ENCODE measurements at places on chromosomes 12 and 14.
A peak's percentile ranks its signal among the peaks of the same experiment; 100 is the strongest.

- H3K4me3 ChIP-seq, result no peak overlapping the region
- no peaks in the 10 kb centered on the region for H3K27me3 ChIP-seq
- 0 out of 2 replicates have a peak, but pooled peaks cover 2% of the 10 kb centered on the region for H3K4me1 ChIP-seq
- DNase-seq, result no peak
- H3K27ac ChIP-seq, result 0 out of 2 replicates have a peak overlapping the region, but pooled peaks have one; percentile 41
Measured at GRCh38 chr14:99330316-99331240, 58.6 kb upstream of the BCL11B start.

DNA sequence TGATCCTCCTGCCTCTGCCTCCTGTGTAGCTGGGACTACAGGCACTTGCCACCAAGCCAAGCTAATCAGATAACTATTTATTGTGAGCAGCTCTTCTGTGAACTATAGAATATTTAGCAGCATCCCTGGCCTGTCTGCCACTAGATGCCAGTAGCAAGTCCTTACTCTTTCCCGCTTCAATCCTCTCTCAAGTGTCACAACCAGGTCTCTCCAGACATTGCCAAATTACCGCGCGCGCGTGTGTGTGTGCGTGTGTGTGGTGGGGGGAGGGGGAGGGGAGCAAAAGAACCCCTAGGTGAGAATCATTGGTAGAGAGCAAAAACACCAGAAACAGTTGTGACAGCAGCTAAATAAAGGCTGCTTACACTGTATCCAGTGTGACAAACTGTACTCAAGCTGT lies 49.9 kb downstream of the PPP2R5E start:
- no peak overlapping the region for H3K4me3 ChIP-seq
- H3K4me1 ChIP-seq, result peaks cover 32% of the 10 kb centered on the region
- H3K36me3 ChIP-seq, result no peaks in the 10 kb centered on the region
- 0 out of 2 replicates have a peak overlapping the region, but pooled peaks have one; percentile 44 for H3K27ac ChIP-seq
- no peak for DNase-seq

DNA sequence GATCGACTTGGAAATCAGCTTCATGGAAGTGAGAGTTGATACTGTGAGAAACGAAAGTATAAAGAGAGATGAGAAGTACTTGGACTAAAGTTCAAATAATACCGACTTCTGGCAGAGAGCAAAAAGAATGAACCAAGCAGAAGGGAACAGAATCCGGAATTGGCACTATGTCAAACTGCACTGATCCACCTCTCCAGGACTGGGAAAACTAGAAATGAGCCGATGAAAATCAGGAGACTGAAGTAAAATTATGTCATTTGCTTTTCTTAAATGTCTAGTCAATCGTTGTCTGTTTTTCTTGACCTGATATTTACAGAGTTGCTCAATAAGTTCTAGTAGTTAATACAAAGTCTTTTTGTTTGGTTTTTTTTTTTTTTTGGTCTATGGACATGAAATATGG lies 163.0 kb upstream of the FOXG1 start:
- no peaks in the 10 kb centered on the region for H3K27me3 ChIP-seq
- H3K27ac ChIP-seq, result no peak overlapping the region
- DNase-seq, result no peak
- H3K36me3 ChIP-seq, result no peaks in the 10 kb centered on the region
- no peak overlapping the region for H3K4me3 ChIP-seq

- 0 out of 2 replicates have a peak, but pooled peaks cover 2% of the 10 kb centered on the region for H3K4me1 ChIP-seq
- H3K4me3 ChIP-seq, result no peak overlapping the region
- H3K27me3 ChIP-seq, result no peaks in the 10 kb centered on the region
- no peaks in the 10 kb centered on the region for H3K36me3 ChIP-seq
- H3K27ac ChIP-seq, result no peak overlapping the region
- no peak for DNase-seq
Measured at GRCh38 chr12:123062681-123063486, 82.4 kb downstream of the ARL6IP4 start.

- DNase-seq, result no peak
- no peak overlapping the region for H3K4me3 ChIP-seq
- H3K4me1 ChIP-seq, result peaks cover 44% of the 10 kb centered on the region
- H3K27me3 ChIP-seq, result no peaks in the 10 kb centered on the region
Measured at GRCh38 chr14:61472801-61473376, 151.5 kb downstream of the PRKCH start.

- no peaks in the 10 kb centered on the region for H3K27me3 ChIP-seq
- H3K36me3 ChIP-seq, result no peaks in the 10 kb centered on the region
- no peaks in the 10 kb centered on the region for H3K4me1 ChIP-seq
Measured at GRCh38 chr12:273382-273781, 10.7 kb upstream of the SLC6A13 start.

DNA sequence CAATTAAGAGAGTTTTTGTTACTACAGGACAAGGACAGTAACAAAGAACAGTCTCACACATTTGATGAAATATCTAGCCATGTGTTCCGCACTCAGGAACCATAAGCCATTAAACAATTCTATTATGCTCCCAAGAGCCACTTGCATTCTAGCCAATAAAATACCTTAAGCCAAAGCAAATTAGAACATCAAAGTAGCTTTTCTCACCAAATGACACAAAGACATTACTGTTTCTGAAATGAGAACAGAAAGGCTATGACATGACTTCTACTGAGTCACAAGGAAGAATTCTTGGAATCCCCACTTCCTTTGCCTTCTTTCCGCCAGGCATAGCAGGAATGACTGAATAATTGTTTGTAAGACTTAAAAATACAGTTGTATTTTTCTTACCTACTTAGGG lies 445.8 kb downstream of the ATP23 start:
- H3K4me1 ChIP-seq, result peaks cover 9% of the 10 kb centered on the region
- H3K36me3 ChIP-seq, result no peaks in the 10 kb centered on the region
- no peak overlapping the region for H3K4me3 ChIP-seq
- no peak for DNase-seq

DNA sequence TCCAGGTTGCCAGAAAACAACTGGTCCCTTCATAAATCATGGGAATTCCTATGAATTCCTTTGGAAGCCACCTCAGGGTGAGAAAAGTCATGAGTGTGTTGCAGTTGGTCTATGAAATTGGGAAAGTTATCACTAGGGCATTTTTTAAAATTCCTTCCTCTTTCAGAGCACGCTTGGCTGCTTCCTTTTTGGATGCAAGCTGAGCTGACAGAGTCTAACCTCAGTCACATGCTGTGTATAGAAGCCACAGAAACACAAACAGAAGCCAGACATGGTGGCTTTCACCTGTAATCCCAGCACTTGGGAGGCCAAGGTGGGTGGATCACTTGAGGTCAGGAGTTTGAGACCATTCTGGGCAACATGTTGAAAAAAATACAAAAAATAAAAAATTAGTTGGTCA lies 21.7 kb upstream of the HELB start:
- no peak for DNase-seq
- H3K4me1 ChIP-seq, result peaks cover 7% of the 10 kb centered on the region
- H3K36me3 ChIP-seq, result peaks cover 7% of the 10 kb centered on the region
- H3K27me3 ChIP-seq, result no peaks in the 10 kb centered on the region

DNA sequence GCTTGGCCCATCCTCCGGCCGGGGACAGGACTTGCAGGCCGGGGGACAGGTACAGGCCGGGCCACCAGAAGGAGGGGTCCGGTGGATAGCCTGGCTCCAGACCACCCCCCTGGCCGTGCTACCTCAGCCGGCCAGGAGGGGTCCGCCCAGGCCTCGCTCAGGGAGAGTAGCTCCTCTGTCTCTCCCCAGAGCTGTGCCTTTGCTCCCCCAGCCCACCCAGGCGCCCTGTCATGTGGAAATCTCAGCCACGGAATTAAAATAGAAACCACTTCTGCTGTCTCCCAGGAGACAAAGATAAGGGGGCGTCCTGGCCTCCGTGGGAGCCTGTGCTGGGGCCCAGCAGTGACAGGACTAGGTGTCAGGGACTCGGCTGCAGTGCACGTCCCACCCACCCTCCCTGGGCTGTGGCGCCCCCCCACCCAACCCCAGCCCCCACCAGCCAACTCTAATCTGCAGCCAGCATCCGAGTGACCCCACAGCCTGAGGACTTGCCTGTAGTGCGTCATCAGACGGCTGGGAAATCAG lies 3.3 kb upstream of the CRIP2 start:
- no peak overlapping the region for H3K27ac ChIP-seq
- H3K36me3 ChIP-seq, result no peaks in the 10 kb centered on the region
- peaks cover 12% of the 10 kb centered on the region for H3K27me3 ChIP-seq
- H3K4me1 ChIP-seq, result no peaks in the 10 kb centered on the region
- no peak overlapping the region for H3K4me3 ChIP-seq

GRCh38 chr12:9066755-9067423 lies 48.8 kb downstream of the A2M start:
- H3K4me1 ChIP-seq, result peaks cover 20% of the 10 kb centered on the region
- no peak overlapping the region for H3K27ac ChIP-seq
- no peaks in the 10 kb centered on the region for H3K36me3 ChIP-seq
- H3K4me3 ChIP-seq, result no peak overlapping the region
- no peak for DNase-seq
- H3K27me3 ChIP-seq, result peaks cover 3% of the 10 kb centered on the region

DNA sequence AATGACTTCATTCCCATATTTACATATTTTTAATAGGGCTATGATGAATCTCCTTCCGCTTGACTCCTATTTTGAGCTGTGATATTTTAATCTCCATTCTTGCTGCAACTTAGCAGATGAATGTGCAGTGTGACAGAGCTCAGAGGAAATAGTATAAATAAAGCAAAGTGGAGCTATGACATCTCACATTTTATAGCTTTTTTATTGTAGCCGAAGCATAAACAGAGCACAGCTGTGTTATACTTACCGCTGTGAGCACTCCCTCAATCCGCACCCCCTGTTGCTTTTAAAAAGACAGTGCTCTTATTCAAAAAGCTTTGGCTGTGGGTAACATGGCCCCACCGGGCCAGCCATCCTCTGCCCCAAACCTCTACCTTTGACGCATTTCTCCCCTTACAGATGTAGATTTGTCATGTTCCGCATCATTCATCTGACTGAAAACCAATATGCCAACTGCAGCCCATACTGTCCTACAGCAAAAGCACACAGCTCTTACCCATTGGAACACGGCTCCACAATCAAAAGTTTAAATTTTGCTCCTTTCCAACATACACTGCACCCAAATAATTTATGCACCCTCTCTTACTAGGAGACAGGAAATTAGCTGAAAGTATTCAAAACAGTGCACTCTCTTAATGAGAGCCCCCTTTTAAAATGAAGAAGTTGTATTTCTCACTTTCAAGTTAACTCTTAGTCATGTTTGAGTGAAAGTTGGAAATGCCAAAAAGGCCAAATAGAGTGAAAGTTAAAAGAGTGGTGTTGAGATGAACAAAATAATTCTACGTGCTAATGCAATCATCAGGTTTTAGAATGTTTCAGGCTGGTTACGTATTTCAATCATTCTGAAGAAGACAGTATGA lies 429.3 kb upstream of the SOX5 start:
- DNase-seq, result no peak
- H3K27me3 ChIP-seq, result no peaks in the 10 kb centered on the region
- 0 out of 2 replicates have a peak, but pooled peaks cover 5% of the 10 kb centered on the region for H3K36me3 ChIP-seq
- peak overlapping the region; percentile 12 for H3K4me3 ChIP-seq
- H3K27ac ChIP-seq, result peak overlapping the region; percentile 85
- H3K4me1 ChIP-seq, result peaks cover 49% of the 10 kb centered on the region

DNA sequence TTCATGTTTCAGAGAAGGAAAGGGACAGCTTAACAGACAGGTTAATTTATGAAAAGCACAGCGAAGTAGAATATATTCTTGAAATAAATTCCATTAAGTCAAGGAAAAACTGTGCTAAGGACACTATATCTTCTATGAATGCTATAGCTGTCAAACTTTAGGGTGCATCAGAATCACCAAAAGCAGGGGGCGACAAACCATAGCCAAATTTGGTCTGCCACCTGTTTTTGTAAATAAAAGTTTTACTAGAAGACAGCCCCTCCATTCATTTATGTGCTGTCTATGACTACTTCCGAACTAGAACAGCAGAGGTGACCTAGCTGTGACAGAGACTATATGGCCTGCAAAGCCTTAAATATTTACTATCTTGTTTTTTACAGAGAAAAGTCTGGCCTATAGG lies 25.9 kb downstream of the PPP4R3A start:
- peaks cover 15% of the 10 kb centered on the region for H3K4me1 ChIP-seq
- DNase-seq, result no peak

DNA sequence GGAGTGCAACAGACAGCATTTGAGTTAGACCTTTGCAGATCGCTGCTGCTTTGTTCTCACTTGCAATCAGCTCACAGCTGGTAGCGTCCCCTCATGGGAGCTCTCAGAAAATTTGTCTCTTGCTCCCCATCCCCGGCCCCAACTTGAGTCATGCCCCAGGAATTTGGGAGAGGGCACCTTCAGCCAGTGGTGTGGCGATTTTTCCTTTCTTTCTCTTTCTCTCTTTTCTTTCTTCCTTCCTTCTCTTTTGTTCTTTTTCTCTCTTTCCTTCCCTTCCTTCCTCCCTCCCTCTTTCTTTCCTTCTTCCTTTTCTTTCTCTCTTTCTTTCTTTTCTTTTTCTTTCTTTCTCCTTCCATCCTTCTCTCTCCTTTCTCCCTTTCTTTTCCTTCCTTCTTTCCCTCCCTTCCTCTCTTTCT lies 34.2 kb upstream of the MAP1LC3B2 start:
- no peak overlapping the region for H3K27ac ChIP-seq
- no peaks in the 10 kb centered on the region for H3K36me3 ChIP-seq
- DNase-seq, result peak; percentile 56
- peaks cover 48% of the 10 kb centered on the region for H3K4me1 ChIP-seq
- H3K27me3 ChIP-seq, result peaks cover 12% of the 10 kb centered on the region

- no peak overlapping the region for H3K27ac ChIP-seq
- H3K4me3 ChIP-seq, result no peak overlapping the region
- peaks cover 11% of the 10 kb centered on the region for H3K36me3 ChIP-seq
- H3K27me3 ChIP-seq, result no peaks in the 10 kb centered on the region
Measured at GRCh38 chr14:102197317-102197853, 57.7 kb downstream of the WDR20 start.

GRCh38 chr12:113449299-113449698 lies 22.4 kb downstream of the LHX5 start:
- H3K27ac ChIP-seq, result no peak overlapping the region
- no peak overlapping the region for H3K4me3 ChIP-seq
- H3K27me3 ChIP-seq, result peaks cover 9% of the 10 kb centered on the region
- peaks cover 4% of the 10 kb centered on the region for H3K4me1 ChIP-seq
- no peaks in the 10 kb centered on the region for H3K36me3 ChIP-seq

- H3K27ac ChIP-seq, result no peak overlapping the region
- H3K4me1 ChIP-seq, result no peaks in the 10 kb centered on the region
- H3K27me3 ChIP-seq, result no peaks in the 10 kb centered on the region
- no peak for DNase-seq
Measured at GRCh38 chr12:28998662-28999120, 150.4 kb upstream of the FAR2 start.

DNA sequence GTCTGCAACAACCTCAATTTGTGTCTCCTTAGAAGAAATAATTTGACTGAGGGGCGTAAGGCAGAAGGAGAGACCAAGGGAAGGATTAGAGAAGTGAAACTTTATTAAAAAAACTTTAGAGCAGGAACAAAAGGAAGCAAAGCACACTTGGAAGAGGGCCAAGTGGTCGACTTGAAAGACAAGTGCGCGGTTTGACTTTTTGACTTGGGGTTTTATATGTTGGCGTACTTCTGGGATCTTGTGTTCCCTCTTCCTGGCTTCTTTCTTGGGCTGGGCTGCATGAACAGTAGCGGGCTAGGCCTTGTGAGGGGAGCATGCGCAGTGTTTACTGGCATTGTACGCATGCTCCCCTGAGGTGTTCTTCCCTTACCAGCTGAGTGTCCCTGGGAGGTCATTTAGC lies 369.3 kb upstream of the DCN start:
- no peak overlapping the region for H3K27ac ChIP-seq
- no peaks in the 10 kb centered on the region for H3K27me3 ChIP-seq
- H3K4me1 ChIP-seq, result no peaks in the 10 kb centered on the region
- H3K36me3 ChIP-seq, result no peaks in the 10 kb centered on the region
- no peak for DNase-seq

- no peak overlapping the region for H3K4me3 ChIP-seq
- no peak overlapping the region for H3K27ac ChIP-seq
- no peaks in the 10 kb centered on the region for H3K36me3 ChIP-seq
- DNase-seq, result no peak
- H3K4me1 ChIP-seq, result peaks cover 22% of the 10 kb centered on the region
Measured at GRCh38 chr12:54197010-54197409, 8.2 kb upstream of the SMUG1 start.
